ENCODE measurements at places on chromosomes 12 and 14. TPM values are rescaled to one million over a fixed set of nuclear protein-coding genes. Genes with fewer than 3 reads are reported as not detected.

Gene KRAS
- total RNA-seq, result 12.9 TPM

Gene CMA1
- not detected for total RNA-seq

Gene RNASE1
- total RNA-seq, result not detected

Gene SENP1
- 10.3 TPM for total RNA-seq

Gene GLIPR1L1
- total RNA-seq, result not detected

Gene PPFIA2
- total RNA-seq, result 0.80 TPM

Gene METTL3
- 81.7 TPM for total RNA-seq

Gene FAM161B
- 2.7 TPM for total RNA-seq

Gene LETMD1
- 20.3 TPM for total RNA-seq

Gene LPAR5
- total RNA-seq, result 0.81 TPM

Gene ERBB3
- 14.3 TPM for total RNA-seq

Gene SOX5
- total RNA-seq, result 0.17 TPM

Gene ADAMTS20
- total RNA-seq, result under 0.01 TPM

Gene IL26
- not detected for total RNA-seq

Gene DDHD1
- total RNA-seq, result 4.1 TPM

Gene IFNG-AS1
- total RNA-seq, result not detected

Gene HOXC6
- total RNA-seq, result 3.2 TPM

Gene MYO1A
- 0.07 TPM for total RNA-seq

Gene FOXA1
- total RNA-seq, result 8.2 TPM

Gene CMAS
- 41.8 TPM for total RNA-seq

Gene CKB
- total RNA-seq, result 492 TPM

Gene TEDC1
- 30.5 TPM for total RNA-seq

Gene GSC
- not detected for total RNA-seq

Gene TMEM121
- total RNA-seq, result 3.5 TPM

Gene DTX1
- total RNA-seq, result not detected

Gene CHGA
- not detected for total RNA-seq

Gene PRMT5
- 142 TPM for total RNA-seq

Gene LRRK2
- total RNA-seq, result 0.43 TPM

Gene KRT3
- total RNA-seq, result 0.06 TPM

Gene PAPLN
- 5.9 TPM for total RNA-seq

Gene EGLN3
- 7.0 TPM for total RNA-seq

Gene PRR4
- total RNA-seq, result 0.29 TPM

Gene PPP1R1A
- total RNA-seq, result 11.1 TPM

Gene STXBP6
- total RNA-seq, result 0.63 TPM

Gene CLEC1A
- not detected for total RNA-seq

Gene NINJ2
- total RNA-seq, result not detected

Gene LALBA
- total RNA-seq, result not detected

Gene KIF26A
- 0.46 TPM for total RNA-seq

Gene BEST3
- total RNA-seq, result 2.2 TPM

Gene COCH
- 18.8 TPM for total RNA-seq

Gene RND1
- total RNA-seq, result 8.9 TPM

Gene SRSF9
- 128 TPM for total RNA-seq

Gene ATL1
- 5.3 TPM for total RNA-seq

Gene ABCD2
- not detected for total RNA-seq

Gene KITLG
- total RNA-seq, result 48.8 TPM

Gene GLI1
- total RNA-seq, result 0.51 TPM

Gene KRT75
- total RNA-seq, result not detected

Gene IL22
- not detected for total RNA-seq

Gene SLCO1B1
- total RNA-seq, result not detected

Gene C12orf54
- total RNA-seq, result not detected

Gene WSCD2
- not detected for total RNA-seq
